ENCODE measurements at places on chromosomes 5 and 9.

- no peak for DNase-seq
Measured at GRCh38 chr9:88184976-88185375, 46.7 kb upstream of the SPATA31C2 start.

DNA sequence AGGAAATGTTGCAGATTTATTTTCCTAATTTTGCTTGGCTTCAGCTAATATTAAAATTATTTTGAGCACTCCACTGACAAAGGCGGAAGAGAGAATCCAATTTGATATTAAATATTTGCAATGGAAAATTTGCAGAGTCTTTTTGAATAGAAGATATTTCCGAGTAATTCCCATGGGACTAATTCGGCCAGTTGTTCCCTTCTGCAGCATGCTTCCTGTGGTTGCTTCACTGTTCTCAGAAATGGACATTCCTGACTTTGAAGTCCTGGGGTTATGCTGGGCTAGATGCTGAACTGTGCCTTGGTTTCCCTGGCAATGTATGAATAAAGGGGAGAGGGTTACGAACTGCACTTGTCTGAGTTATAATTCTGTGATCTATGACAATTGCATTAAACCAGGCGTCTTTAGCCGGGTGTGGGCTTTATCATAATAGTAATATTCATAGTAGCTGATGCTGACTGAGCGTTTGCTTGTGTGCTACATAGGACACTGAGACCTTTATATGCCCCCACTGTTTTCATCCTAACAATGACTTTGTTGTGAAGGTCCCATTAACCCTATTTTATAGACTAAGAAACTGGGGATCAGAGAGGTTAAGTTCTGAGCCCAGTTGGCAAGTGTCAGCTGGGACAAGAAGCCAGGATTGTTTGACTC lies 114.5 kb upstream of the SPRY4 start:
- DNase-seq = no peak

DNA sequence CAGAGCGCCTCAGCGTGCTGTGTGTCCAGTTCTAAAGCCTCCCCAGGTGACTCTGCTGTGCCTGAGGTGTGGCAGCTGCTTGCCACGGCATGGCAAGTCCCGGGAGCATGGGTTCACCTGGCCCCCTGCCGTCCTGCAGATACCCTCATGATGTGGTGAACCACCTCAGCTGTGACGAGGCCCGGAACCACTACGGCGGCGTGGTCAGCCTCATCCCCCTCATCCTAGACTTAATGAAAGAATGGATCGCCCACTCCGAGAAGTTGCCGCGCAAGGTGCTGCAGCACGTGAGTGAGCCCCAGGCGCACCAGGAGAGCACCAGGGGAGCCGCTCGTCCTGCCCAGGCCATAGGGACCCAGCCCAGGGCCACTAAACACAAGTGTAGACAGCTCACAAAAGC lies 9.5 kb downstream of the SPACA9 start:
- no peak for DNase-seq

DNA sequence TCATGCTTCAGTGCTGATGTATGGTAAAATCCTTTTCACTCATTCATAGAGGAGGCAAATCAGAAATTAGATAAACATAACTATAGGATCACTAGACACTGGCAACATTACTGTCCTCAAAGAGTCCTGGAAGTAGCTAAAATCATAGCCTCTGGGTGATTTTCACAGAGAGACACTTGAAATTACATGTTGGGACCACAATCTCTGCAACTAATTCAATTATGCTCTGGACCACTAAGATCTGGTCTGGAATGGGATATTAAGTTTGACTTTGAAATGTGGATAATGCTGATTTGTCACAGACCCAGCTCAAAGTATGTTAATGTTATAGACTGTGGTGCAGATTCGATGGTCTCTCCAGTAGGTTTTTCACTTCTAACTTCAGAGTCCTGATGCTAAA lies 214.6 kb upstream of the CCNH start:
- no peak for DNase-seq

GRCh38 chr9:104092875-104093600 lies 1.1 kb upstream of the SMC2 start:
- DNase-seq = peak; percentile 8

GRCh38 chr5:100634937-100635534 lies 99.9 kb downstream of the FAM174A start:
- no peak for DNase-seq

DNA sequence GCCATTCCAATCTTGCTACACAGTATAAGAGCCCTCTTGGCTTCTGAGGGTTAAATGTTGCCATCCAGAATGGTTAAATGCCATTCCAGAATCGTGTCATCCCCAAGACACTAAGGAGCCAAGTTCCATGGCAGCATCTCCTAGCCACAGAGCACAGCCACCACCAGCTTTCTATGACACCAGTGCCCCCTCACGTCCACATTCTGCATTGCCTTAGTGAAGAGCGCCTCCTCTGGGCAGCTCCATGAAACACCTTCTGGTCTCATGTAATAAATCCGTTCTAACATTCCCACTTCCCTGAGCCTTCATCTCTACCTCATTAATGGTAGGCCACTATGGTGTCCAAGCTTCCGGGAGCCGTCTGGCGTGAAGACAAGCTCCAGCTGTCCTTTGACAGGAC lies 12.4 kb downstream of the CBY3 start:
- peak; percentile 45 for DNase-seq

- DNase-seq = no peak
Measured at GRCh38 chr5:13212886-13213285, 731.6 kb downstream of the DNAH5 start.
